ENCODE measurements at places on chromosomes 7 and 10.
A peak's percentile ranks its signal among the peaks of the same experiment; 100 is the strongest.

GRCh38 chr10:22702348-22702747 lies 12.0 kb downstream of the PIP4K2A start:
- DNase-seq = no peak

DNA sequence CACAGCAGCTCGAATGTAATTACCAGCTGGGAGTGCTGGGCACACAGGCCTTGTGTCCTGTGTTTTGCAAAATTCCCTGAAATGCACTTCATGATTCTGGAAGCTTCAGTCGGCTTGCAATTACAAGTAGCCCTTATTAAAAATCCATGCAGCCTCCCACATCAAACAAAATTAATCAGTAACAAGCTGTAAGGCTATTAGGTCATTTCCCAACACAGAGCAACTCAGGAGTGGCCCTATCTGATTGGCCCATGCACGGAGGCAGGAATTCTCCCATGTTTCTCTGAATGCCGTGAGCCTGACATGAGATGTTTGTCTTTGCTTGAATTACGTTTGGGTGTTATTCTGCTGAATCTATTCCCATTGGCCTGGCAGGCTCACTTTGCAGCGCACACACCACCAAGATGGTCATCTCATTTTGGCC lies 36.9 kb downstream of the FOXL3 start:
- DNase-seq = no peak

GRCh38 chr7:22219036-22219435 lies 137.9 kb downstream of the RAPGEF5 start:
- DNase-seq = no peak

DNA sequence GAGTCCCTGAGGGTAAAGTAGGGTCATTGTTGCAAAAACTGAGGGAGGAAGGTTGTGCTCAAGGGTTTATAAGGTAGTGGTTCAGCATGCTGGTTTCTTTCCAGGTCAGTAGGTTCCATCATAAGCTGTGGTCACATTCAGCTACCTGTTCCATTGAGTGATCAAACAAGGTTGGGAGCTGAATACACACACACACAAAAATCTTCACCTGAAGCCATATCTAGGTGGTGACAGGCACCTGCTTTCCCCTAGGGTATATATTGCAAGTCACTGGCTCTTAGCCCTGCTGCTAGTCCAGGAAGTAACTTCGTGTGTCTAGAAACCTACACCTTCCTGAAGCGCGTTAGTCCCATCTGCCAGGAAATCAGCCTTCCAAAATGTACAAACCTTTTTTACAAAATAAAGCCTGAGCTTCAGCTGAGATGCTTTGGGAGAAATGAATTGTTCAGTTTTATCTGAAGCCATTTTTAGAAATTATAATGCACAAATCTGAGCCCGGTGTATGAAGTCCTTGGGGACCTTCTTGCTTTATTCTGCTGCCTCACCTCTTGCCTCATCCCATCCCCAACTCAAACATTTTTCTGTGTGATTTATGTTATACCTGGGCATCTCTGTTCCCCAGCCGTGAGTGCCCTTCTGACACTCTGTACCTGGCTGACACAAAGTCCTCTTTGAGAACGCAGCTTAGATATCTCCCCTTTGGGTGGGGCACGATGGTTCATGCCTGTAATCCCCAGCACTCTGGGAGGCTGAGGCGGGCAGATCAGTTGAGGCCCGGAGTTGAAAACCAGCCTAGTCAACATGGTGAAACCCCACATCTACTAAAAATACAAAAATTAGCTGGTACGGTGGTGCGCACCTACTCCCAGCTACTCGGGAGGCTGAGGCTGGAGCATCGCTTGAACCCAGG lies 10.6 kb upstream of the LAMTOR4 start:
- DNase-seq = no peak

- DNase-seq = no peak
Observed at GRCh38 chr10:48813825-48814224, 125.8 kb downstream of the LRRC18 start.

- DNase-seq = no peak
Observed at GRCh38 chr7:138481447-138482380, 21.7 kb downstream of the TRIM24 start.

- DNase-seq = no peak
Observed at GRCh38 chr7:141704112-141704511, 2.1 kb upstream of the DENND11 start.

- no peak for DNase-seq
Observed at GRCh38 chr7:824081-824480, 8.2 kb upstream of the SUN1 start.

DNA sequence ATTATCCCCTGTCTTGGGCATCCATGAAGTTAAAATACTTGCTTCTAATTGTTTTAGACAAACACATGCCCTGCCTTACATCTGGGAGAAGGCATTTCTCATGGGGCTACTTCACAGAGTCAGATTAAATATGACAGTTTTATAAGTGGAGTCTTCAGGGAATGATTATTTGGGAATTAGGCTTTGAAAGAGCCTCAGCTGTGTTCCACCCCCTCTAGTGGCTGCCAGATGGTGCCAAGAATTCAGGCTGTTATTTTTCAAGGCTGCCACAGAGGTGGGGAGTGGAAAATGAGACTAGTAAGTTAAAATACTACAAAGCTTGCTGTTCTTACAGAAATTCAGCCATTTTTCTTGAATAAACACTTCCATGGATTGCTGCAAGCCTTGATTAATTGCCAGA lies 45.8 kb upstream of the DNAH11 start:
- no peak for DNase-seq

GRCh38 chr7:7761974-7762779 lies 43.8 kb upstream of the RPA3 start:
- no peak for DNase-seq

- DNase-seq = no peak
Observed at GRCh38 chr7:84069033-84069432, 125.6 kb downstream of the SEMA3A start.

DNA sequence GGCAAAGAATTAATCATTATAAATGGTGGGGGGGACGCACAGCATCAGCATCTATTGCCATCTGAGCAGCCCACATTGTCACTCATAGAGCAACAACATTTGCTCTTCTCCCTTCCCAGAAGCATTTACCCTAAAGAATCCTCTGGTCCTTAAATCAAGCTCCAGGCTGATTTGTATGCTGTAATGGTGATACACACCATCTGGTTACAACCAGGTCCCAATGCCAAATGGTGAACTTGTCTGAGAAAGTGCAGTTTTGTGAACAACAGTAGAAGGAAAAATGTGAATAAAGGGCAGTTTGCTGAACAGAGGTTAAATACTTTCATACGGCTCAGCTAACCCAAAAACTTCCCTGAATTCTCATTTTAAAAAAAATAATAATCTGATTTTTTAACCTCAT lies 38.8 kb upstream of the TCF7L2 start:
- DNase-seq = no peak

DNA sequence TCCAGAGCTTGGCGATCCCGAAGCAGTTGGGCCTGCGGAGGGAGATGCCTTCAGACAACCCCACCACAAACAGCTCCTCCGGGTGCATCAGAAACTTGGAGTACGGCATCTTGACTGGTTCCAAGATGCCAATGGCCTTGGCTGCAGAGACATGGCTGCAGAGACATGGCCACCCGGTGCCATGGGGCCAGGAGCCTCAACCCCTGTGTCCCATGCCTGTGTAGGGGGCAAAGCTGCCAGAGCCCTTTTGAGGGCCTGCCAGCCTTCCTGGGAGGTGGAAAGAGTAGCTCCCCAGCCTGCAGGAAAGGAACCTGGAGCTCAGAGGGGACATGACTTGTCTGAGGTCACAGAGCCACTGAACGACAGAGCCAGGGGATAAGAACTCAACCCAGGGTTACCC lies 83.5 kb downstream of the RABGEF1 start:
- no peak for DNase-seq

DNA sequence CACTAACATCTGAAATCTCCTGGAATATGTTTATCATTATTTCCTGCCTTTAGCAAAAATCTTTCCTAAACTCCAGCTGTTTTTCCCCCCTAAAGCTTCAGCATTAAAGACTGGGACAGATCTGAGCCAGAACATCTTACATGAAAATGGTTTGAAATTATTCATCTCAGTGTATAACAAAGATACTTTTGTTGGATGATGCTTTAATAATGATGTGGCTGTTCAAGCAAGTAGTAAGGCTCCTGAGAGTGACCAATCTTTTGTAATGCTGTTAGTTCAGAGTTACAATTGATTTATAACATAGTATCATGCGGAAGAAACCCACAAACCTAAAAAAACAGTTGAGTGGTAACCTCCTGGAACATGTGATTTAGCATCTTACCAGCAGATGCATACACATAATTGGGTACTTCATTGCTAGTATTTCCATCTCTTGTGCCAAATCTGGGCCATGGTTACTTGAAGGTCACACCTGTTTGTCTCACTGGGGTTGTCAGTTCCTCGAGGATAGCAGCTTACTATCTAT lies 1.5 kb downstream of the BZW2 start:
- DNase-seq = no peak

- peak; percentile 67 for DNase-seq
Observed at GRCh38 chr10:5692461-5693358, 8.1 kb downstream of the TASOR2 start.

DNA sequence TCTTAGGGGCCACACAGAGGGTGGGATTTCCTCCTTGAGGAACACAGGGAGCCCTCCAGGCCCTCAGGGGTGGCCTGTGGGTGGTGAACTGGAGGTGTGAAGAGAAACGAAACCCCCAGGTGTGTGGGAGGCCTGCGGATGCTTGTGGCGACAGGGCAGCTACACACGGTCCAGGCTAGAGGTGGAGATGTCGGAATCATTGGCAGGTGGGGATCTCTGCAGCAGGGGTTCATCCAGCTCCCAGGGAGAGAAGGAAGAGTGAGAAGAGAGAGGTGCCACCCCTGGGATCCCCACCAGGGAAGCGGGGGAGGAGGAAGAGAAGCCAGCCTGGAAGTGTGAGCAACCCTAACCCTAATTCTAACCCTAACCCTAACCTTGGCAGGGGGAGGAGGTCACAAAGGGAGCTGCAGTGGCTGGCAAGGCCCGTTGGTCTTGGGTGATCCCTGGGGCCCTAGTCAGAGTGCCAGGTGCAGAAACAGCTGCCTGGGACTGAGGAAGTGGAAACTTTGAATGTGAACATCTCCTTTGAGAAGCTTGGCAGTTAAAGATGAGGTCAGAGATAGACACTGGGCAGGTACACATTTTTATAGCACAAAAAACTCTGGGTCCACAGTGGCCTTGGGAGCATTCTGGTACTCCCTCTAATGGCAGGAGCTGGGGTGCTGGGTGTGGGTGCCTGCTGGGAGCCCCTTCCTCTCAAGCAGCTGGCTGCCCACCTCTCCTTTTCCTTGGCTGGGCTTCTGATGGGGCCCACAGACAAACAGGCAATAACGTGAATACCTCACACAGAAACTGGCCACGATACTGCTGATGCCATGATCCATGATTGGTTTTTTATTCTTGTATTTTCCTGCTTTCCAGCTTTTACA lies 6.8 kb upstream of the AEBP1 start:
- DNase-seq = no peak

- no peak for DNase-seq
Observed at GRCh38 chr7:138417078-138417700, 42.9 kb upstream of the TRIM24 start.

- no peak for DNase-seq
Observed at GRCh38 chr10:72598769-72599701, 26.8 kb downstream of the MICU1 start.

DNA sequence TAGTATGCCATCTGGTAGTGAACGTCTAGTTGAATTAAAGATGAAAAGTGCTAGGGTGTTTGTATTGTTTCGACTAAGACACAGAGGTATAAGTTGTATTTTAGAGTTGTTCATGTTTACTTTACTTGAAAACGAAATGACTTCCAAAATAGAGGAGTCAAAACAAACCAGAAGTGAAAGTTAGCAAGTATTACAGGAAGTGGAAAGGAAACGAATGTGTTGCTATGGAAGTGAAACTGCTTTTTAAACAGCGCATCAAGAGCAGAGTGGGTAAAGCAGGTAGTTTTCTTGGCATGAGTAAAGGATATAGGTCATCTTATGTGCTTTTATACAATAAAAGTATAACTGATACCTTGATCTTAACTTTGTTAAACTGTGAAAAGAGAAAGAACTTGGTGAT lies 20.0 kb upstream of the GALNTL5 start:
- DNase-seq = no peak

GRCh38 chr7:47586925-47587324 lies 5.0 kb upstream of the TNS3 start:
- no peak for DNase-seq

- DNase-seq = no peak
Observed at GRCh38 chr7:44569959-44570358, 3.7 kb downstream of the DDX56 start.

- DNase-seq = no peak
Observed at GRCh38 chr10:69876931-69877330, 75.2 kb downstream of the COL13A1 start.

DNA sequence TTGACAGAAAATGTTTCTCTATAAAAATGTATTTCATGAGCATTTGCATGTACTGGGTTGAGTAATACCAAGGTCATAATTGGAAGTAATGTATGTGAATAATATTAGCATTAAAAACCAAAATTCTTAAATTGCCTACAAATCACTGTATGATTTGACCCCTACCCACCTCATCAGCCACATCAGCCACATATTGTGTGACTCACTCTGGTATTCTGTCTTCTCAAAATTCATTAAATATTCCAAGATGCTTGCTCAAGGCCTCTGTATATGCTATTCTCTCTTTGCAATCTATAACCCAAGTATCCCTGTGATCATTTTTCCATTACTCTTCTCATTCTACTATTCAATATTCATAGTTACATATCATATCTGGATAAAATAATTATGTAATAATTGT lies 21.4 kb downstream of the POT1 start:
- DNase-seq = no peak

GRCh38 chr10:109892117-109892516 lies 31.2 kb downstream of the XPNPEP1 start:
- no peak for DNase-seq

DNA sequence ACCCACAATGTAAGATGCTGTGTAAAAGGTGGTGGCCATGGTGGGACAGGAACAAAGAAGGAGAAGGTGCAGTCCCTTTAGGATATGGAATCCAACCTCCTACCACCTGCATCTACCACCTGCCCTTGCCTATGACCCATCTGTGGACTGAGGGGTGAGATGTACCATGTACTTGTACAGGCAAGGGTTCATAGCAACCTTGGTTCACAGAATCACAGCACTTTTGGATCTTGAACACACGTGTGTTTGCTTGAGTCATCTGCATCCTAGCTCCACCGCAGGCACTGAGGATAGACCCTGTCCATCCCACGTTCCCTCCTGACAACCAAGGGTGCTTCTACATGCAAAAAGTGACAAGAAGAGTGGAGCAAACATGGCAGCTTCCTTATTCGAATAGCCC lies 162.3 kb downstream of the GFRA1 start:
- DNase-seq = no peak
